ACHN (cell line): ENCODE measurements at places on chromosomes 6 and 20.

- no peak for DNase-seq
These were observed 7.2 kb upstream of the ABCC10 start for GRCh38 chr6:43420012-43420709.

GRCh38 chr6:168371185-168371584 lies 51.6 kb upstream of the DACT2 start:
- no peak for DNase-seq

- DNase-seq: peak; percentile 70
These were observed 697 bp downstream of the PPT2 start for GRCh38 chr6:32154514-32155161.

DNA sequence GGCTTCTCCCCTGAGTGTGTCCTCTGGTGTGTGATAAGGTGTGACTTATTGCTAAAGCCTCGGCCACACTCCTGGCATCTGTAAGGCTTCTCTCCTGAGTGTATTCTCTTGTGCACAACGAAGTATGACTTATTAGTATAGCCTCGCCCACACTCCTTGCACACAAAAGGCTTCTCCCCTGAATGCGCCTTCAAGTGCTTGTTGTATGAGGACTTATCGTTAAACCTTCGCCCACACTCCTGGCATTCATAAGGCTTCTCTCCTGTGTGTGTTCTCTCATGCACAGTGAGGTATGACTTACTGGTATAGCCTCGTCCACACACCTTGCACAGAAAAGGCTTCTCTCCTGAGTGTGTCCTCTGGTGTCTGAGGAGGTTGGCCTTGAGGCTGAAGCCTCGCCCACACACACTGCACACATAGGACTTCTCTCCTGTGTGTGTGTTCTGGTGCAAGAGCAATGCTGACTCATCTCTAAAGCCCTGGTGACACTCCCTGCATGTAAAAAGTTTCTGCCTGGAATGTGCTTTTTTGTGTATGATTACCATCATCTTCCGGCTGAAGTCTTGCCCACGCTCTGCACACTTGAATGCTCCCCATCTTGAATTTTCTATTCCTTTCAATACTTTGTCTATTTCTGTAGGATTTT lies 20.4 kb downstream of the ZNF337 start:
- no peak for DNase-seq

- DNase-seq: peak; percentile 74
These were observed 210.8 kb downstream of the ARHGAP18 start for GRCh38 chr6:129498950-129499842.

DNA sequence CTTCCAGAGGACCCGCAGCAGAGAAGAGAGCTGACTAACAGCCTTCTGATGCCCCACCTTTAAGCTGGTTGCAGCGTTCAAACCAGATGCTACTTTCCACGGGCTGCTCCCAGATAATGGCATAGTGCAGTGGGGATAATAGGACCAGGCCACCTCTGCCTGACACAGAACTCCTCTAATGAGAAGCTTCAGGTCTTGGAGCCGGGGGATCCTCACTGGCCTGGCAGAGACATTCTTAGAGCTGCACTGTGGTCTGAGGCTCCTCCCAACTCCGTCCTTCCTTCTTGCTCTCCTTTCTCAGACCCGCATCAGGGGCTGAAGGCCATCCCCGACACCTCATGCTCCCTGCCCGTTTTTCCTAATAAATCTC lies 206.6 kb upstream of the MARCKS start:
- no peak for DNase-seq

- DNase-seq: no peak
These were observed 5.6 kb downstream of the FILIP1 start for GRCh38 chr6:75488033-75488432.

GRCh38 chr20:37630166-37630565 lies 63.7 kb upstream of the CTNNBL1 start:
- DNase-seq: no peak

GRCh38 chr6:139325686-139326085 lies 33.9 kb upstream of the TXLNB start:
- no peak for DNase-seq

DNA sequence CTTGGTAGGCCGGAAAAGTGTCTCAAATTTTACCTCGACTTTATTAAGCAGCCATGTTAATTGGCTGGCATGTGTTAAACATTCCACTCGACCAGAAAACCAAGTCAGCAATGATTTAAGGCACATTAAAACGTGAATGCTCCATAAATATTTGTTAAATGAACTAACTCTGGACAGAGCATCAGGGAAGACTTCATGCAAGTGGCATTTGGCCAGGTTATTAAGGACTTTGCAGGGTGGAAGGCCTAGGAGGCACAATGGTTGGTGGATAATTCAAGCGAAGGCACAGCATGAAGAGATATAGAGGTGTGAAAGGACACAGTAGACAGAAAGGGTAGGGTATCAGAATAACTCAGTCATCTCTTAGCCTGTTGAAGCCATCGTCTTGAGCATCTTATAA lies 23.0 kb downstream of the ELOVL5 start:
- no peak for DNase-seq

GRCh38 chr20:41308726-41309413 lies 8.7 kb downstream of the ZHX3 start:
- DNase-seq: no peak

- DNase-seq: no peak
These were observed 4.5 kb upstream of the PXMP4 start for GRCh38 chr20:33724439-33725094.

GRCh38 chr6:126553854-126554253 lies 213.9 kb downstream of the CENPW start:
- no peak for DNase-seq

DNA sequence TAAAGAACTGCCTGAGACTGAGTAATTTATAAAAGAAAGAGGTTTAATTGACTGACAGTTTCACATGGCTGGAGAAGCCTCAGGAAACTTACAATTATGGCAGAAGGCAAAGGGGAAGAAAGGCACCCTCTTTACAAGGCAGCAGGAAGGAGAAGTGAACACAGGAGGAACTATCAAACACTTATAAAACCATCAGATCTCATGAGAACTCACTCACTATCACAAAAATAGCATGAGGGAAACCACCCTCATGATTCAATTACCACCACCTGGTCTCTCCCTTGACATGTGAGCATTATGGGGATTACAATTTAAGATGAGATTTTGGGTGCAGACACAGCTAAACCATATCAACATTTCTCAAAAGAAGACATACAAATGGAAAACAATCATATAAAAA lies 266.3 kb downstream of the EPM2A start:
- DNase-seq: no peak

DNA sequence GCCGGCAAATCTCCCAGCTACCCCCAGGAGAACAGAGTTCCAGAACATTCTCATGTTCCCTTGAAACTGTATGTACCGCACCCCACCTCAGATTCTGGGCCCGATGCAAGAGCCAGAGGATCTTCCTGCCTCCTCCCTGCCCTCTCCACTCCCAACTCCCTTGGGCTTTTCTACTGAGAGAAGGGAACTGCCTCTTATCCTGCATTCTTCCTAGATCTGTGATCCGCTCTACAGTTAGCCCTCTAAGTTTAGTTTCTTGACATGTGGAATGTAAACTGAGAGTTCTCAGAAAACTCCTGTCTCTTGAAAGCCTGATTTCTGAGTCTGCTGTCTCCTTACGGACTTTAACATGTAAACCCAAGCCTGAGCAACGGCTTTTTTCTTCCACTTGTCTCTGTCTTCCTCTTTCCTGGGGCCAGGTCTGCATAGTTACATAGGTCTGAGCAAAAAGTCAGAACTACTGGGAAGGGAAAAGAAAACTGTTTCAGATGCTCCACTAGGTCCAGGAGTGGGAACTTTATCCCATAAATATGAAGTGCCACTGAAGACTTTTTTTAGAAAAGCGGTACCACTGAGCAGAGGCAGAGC lies 86.5 kb upstream of the TNFAIP3 start:
- DNase-seq: no peak

- no peak for DNase-seq
These were observed 49.8 kb downstream of the IRF4 start for GRCh38 chr6:441126-441920.

GRCh38 chr20:4544765-4545164 lies 176.9 kb upstream of the PRND start:
- DNase-seq: no peak

- no peak for DNase-seq
These were observed 3.2 kb upstream of the MCCD1 start for GRCh38 chr6:31525553-31525931.

DNA sequence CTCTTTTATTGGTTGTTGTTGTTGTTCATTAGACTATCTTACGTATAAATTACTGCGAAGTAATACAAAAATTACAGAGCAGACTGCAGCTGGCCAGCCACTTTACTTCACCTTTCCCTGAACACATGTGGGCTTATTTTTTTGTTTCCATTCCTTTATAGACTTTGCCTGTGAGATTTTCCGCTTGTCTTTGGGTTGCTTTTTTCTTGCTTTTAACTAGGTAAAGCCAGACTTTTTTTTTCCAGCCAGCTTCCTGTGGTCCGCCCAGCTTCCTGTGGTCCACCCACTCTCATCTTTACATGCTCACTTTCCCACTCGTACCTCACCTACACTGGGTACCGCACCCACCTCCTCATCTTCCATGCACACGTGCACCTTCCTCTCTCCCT lies 79.0 kb downstream of the IPCEF1 start:
- no peak for DNase-seq

DNA sequence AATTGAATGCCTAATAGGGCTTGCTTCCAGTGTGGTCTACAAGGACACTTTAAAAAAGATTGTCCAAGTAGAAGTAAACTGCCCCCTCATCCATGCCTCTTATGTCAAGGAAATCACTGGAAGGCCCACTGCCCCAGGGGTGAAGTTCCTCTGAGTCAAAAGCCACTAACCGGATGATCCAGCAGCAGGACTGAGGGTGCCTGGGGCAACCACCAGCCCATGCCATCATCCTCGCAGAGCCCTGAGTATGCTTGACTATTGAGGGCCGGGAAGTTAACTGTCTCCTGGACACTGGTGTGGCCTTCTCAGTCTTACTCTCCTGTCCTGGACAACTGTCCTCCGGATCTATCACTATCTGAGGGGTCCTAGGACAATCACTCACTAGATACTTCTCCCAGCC lies 411.5 kb downstream of the TENT5A start:
- no peak for DNase-seq

DNA sequence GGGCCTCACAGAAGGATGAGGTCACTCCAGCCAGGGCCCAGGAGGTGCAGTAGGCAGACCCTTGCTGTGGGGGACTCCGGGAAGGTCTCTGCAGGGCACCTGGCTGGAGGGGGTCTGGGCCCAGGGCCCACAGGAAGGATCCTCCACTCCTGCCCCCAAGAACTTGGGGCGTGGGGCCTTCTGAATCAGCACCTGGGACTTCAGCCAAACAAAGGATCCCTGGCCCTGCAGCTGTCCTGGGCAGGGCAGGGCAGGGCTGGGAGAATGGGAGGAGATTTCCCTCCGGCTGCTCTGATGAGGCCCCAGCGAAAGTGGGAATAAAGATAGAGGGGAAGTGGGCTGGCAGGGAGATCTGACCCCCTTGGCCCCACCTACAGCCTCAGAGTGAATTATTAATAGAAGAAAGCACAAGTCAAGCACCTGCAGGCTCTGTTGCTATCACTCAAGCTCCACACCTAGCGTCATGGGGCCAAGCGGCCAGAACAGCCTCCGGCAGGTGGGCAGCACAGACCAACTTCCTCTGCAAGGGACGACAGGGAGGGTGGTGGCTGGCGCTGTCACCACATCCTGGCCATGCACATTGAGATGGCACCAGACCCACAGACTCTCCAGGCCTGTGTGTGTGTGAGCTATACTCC lies 61.6 kb upstream of the MRPS10 start:
- peak; percentile 6 for DNase-seq

DNA sequence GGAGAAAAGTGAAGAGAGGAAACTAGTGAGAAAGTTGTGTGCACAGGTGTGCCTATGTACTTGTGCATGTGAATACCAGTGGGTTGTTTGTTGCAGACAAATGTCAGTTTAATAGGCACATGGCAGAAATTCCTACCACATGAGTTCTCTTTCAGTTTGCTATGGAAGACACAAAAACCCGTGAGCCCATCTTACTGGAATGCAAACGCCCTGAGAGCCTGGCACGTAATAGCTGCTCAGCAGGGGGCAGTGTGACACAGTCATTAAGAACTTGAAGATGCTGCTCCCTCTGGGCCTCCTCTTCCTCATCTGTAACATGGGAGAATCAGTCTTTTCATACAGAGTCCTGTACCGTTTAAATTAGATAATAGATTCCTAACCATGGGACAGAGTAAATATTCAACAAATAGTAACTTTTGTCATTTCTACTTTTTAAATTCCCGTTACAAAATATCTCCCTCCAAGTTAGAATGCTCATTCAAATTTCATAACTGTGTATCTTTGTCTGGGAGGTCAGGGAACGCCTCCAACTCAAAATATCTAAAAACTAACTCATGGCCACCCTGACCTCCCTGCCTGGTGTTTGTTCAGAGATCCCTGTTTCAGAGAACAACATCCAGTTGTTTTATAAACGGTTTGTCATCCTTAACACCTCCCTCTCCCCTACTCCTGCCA lies 802.9 kb downstream of the MAFB start:
- DNase-seq: peak; percentile 62

- DNase-seq: no peak
These were observed 16.2 kb downstream of the ADGRB3 start for GRCh38 chr6:68651011-68651985.

DNA sequence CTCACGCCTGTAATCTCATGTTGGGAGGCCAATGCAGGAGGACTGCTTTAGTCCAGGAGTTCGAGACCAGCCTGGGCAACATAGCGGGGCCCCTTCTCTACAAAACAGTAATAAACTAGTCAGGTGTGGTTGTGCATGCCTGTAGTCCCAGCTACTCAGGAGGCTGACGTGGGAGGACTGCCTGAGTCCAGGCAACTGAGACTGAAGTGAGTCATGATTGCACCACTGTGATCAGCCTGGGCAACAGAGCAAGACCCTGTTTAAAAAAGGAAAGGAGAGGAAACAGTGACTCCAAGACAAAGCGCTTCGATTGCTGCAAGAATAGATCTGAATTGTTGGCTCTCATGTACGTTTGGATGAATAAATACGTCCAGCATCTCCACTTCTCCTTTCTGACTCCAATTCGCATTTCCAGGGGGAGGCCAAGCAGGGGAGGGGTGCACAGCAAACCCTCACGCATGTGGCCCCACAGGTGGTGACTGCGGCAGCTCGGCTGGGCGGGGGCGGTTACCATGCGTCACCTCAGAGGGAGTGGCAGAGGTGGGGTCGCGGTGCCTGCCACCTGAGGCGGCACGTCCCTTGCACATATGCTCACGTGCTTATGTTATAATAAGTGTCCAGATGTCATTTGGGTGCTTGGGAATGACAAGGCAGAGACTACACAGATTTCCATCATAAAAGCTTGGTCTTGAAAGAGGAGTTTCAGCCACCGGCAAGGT lies 95.1 kb upstream of the MPC1 start:
- DNase-seq: no peak

- no peak for DNase-seq
These were observed 5.3 kb upstream of the BPIFB1 start for GRCh38 chr20:33277471-33278441.

DNA sequence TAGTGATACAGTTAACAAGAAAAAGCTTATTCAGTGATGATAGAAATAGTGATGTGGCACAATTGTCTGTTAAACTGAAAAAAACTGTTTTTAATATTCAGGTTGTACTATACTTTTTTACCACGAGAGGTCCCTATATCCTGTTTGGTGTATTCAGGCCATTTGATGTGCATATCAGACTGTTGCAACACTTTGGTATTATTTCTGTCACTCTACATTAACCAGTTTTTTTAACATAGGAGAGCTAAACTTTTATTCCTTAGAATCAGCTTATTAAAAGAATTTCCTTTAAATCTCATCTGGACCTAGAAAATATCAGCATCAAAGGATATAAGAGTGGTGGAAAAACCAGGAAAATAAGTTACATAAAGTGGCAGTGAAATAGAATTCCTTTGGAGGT lies 36.8 kb downstream of the TSPYL4 start:
- DNase-seq: peak; percentile 55

GRCh38 chr6:125995972-125996580 lies 9.7 kb downstream of the TRMT11 start:
- peak; percentile 66 for DNase-seq
